ENCODE measurements at places on chromosomes 12 and 14.

DNA sequence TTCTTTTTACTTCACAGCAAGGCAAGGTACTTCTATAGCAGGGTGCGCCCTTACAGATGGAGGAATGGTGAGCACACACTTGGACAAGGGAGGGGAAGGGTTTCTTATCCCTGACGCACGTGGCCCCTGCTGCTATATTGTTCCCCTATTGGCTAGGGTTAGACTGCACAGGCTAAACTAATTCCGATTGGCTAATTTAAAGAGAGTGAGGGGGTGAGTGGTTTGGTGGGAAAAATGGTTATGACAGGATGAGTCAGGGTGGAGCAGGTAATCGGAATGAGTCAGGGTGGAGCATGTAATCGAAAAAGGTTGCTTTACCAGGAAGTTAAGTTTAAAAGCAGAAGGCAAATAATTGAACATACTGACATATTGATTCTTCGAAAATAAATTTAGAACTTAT is 23.7 kb upstream of the RAB21 start:
- no peak for DNase-seq

GRCh38 chr12:125065021-125065918 is at the start of gene AACS:
TSS of gene AACS (plus strand) at chr12:125065435. CDS start at chr12:125065585, 150 bp downstream.
- no peak for DNase-seq

- DNase-seq = no peak
These were observed 65.0 kb downstream of the CDK17 start for GRCh38 chr12:96335270-96335669.

- DNase-seq = no peak
These were observed 1.8 kb downstream of the ZDHHC22 start for GRCh38 chr14:77139540-77140358.

DNA sequence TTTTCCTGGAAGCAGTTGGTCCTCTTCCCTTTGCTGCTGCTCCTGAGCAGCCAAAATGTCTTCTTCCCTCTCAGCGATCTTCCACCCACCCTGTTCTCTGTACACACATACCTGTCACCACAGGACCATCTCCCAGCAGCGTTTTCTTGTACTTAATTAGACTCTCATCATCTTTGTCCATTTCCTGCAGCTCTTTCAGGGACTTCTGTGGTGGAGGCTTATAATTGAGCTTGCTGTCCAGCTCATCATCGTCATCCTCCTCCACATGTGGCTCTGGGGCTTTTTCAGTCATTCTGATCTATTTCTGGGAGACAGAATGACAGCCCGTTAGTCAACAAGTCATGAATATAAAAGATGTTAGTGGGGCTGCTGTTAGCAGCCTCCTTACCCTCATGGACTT is 11.0 kb downstream of the ARHGDIB start:
- no peak for DNase-seq

DNA sequence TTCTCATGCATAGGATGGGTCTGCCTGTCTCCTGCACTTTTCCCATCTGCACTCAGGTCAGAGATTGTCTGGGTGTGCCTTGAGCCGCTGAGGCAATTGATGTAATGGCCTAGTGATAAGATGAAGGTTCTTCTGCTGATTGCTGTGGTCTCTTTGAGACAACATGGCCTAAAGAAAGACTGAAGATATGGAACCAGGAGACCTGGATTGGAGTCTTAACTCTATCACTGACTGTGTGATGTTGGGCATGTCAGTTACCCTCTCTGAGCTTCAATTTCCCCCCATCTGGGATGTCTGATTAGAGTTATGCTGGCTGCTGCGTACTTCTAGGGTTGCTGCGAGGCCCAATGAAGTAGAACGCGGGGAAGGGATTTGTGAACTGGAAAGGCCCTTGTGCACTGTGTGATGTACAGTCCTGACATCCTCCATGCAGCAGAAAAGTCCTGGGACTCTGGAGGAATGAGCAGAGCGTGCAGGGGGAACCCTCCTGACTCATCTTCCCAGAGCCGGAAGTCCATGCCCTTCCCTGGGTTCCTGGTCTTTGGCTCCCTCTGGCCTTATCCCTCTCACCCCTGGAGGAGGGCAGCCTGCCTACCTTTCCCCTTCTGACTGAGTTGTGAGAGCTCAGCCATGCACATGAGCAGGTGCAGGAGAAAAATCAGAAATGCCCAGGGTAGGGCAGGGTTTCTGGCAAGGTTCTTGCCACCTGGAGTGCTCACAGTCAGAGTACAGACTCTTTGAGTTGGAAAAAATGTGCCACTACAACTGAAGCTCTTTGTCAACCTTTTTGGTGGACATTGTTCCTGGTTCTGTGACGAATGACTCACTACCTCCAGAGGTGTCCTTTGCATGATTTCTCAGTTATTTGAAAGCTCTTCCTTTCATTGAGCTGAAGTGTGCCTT is 21.1 kb downstream of the PLEKHD1 start:
- no peak for DNase-seq

GRCh38 chr12:65663648-65664047 is 160.6 kb upstream of the HMGA2 start:
- DNase-seq = no peak

GRCh38 chr12:52636592-52637258 is 15.3 kb downstream of the KRT2 start:
- no peak for DNase-seq

DNA sequence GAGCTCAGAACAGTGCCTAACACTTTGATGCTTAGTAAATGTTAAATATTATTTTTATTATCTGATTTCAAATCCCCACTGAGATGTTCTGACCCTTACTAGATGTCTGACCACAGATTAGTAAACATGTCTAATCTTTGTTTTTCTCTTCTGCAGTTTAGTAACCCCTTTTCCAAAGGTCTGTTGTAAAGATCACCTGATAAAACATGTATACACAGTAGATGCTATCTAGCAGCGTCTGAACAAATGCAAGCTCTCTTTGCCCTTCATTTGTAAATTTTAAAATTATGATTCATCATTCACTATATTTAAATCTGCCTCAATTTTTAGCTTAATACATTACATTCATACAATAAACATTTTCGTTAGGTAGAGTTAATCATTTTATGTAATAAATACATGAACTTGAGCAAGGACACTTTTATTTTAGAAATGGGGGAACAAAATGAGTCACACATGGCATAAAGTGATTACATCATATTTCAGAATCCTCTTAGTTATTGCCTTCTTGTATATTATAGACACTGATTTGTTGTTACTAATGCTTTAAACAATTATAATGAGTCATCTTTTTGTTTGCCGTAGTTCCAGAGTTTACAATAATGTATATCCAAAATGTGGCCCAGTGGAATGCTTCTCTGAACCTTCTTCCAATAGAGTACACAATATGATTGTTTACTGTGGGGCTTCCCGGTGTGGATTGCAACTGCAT is 1.7 kb upstream of the OR4K5 start:
- no peak for DNase-seq

DNA sequence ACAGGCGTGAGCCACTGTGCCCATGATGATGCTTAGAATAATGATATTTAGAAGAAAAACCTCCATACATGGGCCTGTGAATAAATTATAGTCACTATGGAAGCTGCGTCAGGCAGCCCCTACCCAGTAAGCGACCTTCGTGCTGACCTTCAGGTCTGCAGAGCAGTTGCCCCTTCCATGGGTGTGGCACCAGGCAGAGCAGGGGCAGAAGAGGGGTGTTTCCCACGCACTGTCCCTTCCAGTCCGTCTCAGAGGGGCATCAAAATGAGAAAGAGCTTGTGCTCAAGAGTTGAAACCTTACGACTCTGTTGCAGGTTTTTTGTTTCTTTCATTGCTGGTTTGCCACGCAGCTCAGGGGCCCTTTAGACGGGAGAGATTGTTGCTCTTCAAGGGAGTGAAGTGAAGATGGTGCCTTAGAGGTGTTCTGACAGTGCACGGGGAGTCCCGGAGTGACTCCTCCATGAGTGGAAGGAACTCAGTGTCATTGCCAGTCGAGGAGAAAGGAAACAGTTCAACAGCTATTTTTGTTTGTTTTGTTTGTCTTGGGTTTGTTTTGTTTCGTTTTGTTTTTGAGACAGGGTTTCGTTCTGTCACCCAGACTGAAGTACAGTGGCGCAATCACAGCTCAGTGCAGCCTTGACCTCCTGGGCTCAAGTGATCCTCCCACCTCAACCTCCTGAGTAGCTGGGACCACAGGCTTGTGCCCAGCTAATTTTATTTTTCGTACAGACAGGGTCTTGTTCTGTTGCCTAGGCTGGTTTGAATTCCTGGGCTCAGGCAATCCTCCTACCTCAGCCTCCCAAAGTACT is 13.9 kb downstream of the CKB start:
- no peak for DNase-seq

DNA sequence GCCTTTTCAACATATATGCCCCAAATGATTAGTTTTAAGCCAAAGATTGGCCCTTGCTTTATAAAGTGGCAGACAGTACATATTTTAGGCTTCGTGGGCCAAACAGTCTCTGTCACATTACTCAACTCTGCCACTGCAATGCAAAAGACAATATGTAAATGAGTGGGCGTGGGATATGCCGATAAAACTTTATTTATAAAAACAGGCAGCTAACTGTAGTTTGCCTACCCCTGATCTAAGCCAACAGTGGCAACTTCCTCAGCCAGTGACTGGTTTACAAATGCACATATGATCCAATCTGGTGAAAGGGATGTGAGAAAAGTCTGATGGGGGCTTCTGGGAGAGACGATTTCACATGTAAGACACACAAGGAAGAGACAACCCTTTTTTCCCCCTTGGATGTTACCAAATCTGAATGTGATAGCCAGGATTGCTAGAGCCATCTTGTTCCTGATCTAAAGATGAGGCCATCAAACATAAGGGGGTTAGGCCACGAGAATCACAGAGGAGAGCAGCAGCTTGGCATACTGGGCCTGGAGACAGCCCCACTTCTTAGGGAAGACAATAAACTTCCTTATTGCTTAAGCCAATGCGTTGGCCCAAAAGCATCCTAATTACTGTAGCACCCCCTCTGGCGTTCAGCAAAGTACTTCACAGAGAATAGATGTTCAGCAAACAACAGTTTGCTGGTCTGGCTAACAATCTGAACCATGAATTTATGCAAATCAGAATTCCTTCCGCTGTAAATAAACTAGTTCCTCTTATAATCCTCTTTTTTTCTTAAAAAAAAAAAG is 75.2 kb upstream of the TMCC3 start:
- DNase-seq = no peak

- no peak for DNase-seq
These were observed 38.2 kb downstream of the PLXNC1 start for GRCh38 chr12:94186278-94187241.

GRCh38 chr14:58118097-58118815 is 33.8 kb downstream of the ARMH4 start:
- no peak for DNase-seq

GRCh38 chr14:77266336-77266735 is 4.7 kb downstream of the NGB start:
- no peak for DNase-seq

DNA sequence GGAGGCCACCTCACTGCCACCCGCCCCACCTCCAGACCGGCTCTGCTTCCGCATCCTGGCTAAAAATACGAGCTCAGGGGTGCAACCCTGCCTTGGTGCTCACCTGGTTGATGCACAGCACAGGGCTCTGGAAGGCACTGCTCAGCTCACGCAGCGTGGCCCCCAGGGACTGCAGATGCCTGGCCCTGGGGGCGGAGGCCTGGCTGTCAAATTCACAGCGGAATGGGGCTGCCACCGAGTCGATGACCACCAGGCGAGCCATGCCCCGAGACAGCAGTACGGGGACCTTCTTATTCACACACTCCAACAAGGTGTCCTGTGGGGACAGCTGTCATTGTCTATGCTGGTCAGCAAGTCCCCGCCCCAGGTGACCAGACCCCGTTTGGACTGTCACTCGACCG is 16.0 kb downstream of the XRCC3 start:
- DNase-seq = no peak

- peak; percentile 47 for DNase-seq
These were observed 39.8 kb upstream of the GPR68 start for GRCh38 chr14:91284146-91284790.

- DNase-seq = no peak
These were observed 109.7 kb downstream of the ADGRD1 start for GRCh38 chr12:131063413-131063812.

- DNase-seq = no peak
These were observed 22.6 kb upstream of the TRAF3 start for GRCh38 chr14:102754370-102755262.

GRCh38 chr12:110585231-110585799 is 2.2 kb upstream of the PPTC7 start:
- no peak for DNase-seq

GRCh38 chr12:108666401-108666881 is 32.7 kb upstream of the SELPLG start:
- no peak for DNase-seq

- DNase-seq = no peak
These were observed 3.6 kb upstream of the KRT5 start for GRCh38 chr12:52523824-52524223.

DNA sequence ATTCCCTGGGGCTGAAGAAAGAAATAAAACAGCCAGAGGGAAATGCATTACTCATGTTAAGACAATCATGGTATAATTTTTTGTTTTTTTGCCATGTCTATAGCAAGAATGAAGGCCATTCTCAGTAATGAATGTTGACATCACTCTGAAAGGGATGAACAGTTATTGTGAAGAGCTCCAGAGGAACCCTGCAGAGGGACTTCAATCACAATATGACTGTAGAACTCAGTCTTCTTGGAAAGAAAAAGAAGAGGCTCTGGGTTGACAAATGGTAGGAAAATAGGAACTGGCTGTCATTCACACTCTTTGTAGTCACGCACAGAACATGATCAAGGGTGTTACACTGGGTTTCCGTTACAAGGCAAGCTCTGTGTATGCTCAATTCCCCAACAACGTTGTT is 73.8 kb upstream of the DACT1 start:
- no peak for DNase-seq

DNA sequence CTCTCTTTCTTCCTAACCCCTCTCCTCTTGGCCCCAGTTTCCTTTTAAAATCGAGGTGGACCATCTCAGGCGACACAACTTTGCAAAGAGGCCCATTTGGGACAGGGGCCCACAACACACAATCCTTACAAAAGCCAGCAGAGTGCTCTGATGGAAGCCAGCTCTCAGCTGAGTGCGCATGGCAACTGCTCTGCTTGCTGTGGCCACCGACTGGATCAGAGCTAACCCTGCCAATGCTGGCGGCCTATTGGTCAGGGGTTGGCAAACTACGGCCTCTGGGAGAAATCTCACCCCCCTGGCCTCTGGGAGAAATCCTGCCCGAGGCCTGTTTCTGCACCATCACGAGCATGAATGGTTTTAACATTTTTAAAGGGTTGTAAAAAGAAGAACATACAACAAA is 55.0 kb downstream of the AMN start:
- DNase-seq = no peak

DNA sequence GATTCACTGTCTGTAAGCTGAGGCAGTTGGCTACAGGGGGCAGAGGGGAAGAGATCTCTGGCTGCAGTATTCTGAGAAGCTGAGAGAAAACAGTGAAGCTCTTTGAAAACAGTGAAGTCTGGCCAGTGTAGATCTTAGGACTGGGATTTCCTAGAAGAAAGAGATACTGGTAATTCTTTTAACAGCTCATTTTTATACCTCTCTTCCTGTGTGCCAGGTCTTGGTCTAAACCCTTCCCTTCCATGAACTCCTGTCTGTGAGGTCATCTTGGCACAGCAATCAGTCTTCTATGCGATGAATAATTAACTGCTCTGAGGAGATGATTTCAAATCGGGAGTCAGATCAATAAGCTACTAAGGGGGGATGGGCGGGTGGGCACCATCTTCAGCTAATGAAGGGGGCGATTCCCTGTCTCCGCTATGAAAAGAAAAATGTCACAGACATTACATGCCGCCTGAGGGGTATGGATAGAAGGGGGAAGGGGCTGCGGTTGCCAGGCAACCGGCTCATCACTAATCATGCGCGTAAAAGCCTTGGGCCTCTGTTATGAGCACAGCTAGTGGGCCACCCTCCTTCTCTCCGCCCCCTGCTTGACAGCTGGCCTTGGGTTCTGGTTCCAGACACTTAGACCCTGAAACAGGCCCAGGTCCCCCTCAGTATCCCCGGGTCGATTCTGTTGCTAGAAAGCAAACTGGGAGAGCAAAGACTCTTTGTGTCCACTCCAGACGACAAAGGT is 75.3 kb upstream of the CEP83 start:
- no peak for DNase-seq
